ENCODE measurements at places on chromosomes 5 and 9. TPM values are rescaled to one million over a fixed set of nuclear protein-coding genes. Genes with fewer than 3 reads are reported as not detected.

- no peak for DNase-seq
Measured at GRCh38 chr5:162762119-162762518, 675.3 kb upstream of the CCNG1 start.

DNA sequence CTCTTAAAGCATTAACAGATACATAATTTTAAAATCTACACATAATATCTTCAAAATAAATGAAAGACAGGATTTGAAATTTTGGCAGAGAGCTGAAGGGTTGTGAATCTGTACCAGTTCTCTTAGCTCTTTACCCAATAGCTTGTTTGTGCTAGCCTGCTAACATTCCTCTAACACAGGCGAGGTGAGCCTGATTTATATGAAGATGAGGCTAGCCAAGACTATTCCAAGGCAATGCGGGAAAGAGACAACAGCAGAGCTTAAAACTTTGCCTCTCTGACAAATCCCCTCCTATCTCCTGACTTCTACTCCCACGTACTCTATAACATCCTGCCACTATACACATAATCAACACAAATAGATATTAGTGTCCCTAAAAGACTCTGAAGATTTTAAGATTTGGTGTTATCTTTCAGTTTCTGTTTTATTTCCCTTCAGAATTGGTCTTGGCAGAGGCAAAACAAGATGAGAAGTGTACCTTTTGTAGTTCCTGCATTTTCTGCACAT lies 745.6 kb upstream of the ZNF608 start:
- no peak for DNase-seq

- no peak for DNase-seq
Measured at GRCh38 chr9:108015690-108016089, 526.1 kb upstream of the KLF4 start.

DNA sequence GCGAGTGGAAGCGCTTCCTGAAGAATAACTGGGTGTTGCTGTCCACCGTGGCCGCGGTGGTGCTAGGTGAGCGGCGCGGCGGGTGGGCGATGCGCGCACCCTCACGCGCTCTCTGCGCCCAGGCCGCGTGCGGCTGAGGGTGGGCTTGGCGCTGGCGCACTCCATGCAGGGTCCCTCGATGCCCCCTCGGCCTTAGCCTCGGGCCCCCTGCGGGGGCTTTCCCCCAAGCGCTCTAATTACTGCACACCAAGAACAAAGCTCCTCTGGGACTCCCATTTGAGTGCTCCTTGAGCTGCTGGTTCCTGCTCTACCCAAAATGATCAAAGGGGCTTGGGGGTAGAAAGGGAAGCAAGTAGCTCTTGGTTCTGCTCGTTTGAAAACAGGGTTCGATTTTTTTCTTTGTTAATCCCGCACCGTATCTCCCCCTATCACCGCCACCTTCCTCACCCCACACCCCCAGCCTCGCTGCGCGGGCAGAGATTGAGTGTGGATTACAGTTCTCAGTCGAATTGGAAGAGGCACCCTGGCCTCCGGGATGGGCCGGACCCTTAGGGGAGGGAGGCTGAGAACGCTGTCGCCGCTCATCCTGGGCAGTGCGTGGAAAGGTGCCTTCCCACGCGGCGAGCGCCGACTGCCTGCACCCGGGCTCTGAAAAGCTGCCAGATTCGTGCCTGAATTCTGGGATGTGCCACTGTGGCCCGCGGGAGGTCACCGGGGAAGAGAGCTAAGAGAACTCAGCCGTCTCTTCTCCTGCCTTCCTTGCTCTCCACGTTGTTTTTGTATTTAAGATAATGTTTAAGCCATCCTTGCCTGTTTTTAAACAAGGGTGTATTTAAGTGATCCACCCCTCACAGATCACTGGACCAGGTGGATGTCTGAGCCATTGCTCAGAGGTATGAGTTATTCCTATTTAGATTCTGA lies 697 bp downstream of the SLC1A1 start:
- DNase-seq: peak; percentile 20

DNA sequence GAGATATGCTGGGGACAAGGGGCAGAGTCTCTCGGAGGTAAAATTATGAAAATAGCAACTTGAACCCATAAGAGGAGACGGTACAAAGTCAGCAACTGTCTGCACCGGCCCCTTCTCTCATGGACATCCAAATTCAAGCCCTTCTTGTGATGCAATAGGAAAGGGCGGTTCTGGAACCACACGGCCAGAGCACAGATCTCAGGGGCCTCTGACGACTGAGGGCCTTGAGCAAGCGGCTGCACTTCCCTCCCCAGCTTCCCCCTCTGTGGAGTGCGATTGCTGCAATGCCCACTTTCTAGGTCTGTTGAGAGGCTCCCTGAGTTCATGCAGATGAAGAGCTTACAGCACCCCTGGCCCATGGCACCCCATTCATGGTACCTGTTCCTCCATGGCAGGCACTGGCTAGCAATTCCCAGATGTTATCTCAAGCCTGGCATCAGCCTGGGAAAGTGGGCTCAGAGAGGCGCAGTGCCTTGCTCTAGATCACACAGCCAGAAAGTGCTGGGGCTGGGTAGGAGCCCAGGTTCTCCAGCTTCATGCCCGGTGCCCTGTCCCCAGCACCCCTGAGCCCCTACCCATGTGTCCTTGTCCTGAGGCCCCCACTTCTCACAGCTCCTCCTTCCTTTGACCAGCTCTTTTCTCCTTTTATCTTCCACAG lies 17.7 kb upstream of the CPLX2 start:
- DNase-seq: no peak

DNA sequence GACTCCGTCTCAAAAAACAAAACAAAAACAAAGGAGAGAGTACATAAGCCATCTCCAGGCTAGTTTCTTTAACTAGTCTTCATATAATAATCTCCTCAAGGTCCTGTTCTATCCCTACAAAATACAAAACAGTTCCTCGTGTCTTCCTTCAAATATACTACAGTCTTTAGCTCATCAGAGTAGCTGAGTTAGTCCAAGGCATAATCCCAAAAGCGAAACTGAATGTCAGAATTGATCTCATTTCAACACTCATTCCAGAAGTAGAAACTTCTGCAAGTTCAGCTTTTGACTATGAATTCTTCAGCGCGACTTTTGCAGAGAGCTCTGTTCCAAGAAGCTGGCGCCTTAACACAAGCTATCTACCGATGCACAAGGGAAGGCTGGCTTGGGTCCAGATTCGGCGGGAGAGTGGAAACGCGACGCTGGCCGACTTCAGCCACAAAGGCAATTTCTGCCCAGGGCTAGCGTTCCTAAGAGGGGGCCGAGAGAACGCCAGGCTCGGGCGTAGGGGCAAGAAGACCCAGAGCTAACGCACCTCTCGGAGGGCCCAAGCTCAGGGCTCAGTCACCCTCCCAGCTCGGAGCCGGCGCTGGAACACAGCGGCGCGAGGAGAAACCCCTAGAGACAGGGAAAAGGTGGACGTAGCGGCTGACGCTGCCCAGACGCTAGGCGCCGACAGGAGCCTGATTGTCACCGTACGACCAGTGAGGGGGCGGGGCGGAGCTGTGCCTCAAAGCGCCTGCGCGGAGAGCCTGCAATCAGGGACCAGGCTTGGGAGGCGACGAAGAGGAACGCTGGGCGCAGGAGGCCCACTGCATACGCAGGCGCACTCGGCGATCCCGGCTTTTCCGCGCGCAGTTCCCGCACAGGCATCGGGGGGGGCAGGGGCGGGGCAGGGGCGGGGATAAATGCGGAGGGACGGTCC lies 469 bp upstream of the HSDL2 start:
- DNase-seq: peak; percentile 100

GRCh38 chr5:142242272-142242671 lies 82.5 kb downstream of the SPRY4 start:
- no peak for DNase-seq

DNA sequence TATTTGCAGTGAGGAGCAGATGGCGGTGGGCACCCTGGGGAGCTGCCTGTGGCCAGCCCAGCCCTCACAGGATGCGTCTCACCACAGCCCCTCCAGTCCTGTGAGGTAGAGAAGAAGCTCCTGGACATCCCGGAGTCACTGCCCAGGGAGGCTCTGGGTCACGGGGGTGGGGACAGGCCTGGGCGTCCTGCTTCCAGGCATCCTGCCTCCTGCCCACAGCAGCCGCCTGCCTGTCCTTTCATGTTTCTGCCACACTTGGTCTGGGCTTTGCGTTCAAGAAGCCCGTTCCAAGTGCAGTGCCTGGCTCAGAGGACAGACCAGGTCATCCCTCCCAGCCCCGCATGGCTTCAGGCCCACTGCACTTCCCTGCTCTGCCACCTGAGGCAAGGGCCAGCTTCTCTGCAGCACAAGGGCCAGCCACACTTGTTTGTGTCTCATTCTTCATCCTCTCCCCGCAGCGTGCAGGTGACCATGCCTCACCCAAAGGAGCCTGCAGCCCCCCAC lies 38.2 kb downstream of the ZDHHC11B start:
- DNase-seq: no peak

GRCh38 chr5:127076315-127077129 lies 3.2 kb upstream of the C5orf63 start:
- DNase-seq: no peak

DNA sequence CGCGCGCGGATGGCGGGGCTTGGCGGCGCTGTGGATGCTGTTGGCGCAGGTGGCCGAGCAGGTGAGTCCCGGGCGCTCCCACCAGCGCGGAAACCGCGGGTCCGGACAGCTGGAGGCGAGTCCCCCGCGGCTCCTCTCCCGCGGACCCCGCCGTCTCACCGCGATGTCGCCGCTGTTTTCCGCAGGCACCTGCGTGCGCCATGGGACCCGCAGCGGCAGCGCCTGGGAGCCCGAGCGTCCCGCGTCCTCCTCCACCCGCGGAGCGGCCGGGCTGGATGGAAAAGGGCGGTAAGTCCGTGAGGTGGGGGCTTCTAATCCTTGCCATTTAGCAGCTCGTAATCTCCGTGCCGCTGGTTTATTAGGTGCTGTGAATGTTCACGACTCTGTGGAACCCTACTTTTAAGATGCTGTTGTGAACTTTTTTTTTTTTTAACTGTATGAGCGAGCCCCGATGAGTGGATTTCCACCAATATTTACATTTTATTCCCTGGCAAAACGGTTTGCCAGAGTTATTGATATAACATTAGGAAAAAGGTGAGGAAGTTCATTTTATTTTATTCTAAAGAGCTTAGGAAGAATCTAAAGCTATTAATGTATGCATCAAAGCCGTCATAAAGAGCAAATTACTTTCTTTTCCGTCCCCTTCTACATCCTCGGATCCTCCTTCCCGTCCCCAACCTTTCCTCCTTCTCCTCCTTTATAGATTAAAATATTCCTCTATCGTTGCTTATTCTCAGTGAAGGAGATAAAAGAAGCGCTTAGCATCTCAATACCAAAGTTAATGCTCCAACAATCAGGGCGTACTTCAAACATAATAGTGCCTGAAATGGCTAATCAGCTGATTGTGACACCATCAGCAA lies 579 bp downstream of the ADAMTS16 start:
- no peak for DNase-seq

- DNase-seq: peak; percentile 93
Measured at GRCh38 chr9:134375011-134375390, 48.7 kb downstream of the RXRA start.

DNA sequence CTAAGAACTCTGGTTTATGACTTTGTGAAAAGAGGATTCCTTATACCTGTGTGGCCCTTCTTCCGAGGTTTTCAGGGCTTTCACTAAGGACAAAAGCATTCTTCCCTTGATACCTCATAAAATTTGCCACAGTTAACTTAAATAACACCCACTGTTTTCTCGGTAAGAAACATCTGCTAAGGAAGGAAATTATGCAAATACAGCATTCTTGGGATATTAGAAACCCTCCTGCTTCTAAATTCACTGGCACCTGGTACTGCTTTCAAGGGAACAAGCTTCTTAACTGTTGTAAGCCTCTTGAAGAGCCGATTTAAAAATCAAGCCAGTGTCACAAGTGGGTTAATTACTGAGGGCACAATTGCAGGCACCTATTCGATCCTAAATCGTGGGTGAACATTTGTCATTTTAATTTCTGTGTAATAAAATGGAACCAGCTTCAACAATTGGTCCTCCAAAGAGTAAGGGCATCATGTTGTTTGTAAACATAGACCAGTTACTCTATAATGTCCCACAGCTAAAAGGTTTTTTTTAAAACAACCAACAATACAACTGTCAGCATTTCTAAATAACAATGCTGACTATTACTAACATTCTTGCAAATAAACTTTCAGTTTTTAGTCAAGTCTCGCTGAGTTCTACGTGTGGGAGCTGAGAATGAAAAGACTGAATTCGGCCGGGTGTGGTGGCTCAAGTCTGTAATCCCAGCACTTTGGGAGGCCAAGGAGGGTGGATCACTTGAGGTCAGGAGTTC lies 26.6 kb downstream of the AK3 start:
- no peak for DNase-seq

GRCh38 chr5:141402553-141403243 lies at the start of gene PCDHGA9:
TSS of gene PCDHGA9 (plus strand) at chr5:141402778. CDS start at chr5:141402953, 175 bp downstream.
- no peak for DNase-seq

DNA sequence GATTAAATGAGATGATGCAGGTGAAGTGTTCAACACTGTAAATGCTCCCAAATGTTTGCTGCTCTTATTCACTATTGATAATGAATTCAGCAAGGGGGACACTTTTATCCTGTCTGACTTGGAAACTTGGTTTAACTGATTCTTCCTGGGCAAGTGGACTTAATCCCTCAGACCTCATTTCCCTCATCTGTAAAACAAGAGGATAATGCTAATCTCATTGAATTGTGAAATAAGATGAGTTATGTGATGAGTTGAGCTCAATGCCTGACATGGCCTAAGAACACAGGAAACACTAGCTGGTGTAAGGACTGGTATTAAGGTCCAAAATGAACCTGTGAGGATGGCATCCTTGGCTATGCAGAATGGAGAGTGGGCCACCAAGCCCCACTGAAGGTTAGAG lies 23.3 kb downstream of the TNFSF15 start:
- no peak for DNase-seq

- peak; percentile 65 for DNase-seq
Measured at GRCh38 chr5:17381932-17382331, 116.1 kb upstream of the TAF11L2 start.

- DNase-seq: no peak
Measured at GRCh38 chr5:79305706-79306105, 69.8 kb downstream of the JMY start.

DNA sequence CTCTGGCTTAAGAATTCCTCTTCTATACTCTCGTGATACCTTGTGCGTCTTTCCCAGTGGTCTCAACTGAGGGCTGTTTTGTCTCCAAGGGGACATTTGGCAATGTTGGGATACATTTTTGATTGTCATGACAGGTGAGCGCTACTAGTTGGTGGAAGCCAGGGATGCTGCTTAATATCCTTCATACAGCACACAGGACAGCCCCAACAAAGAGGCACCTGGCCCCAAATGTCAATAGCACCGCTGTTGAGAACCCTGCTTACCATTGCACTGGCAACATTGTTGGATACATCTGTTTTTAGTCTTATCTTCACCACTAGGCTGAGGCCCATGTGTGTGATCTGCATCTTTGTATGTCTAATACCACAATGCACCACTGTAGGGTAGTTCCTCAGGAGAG lies 114.1 kb downstream of the C9orf152 start:
- no peak for DNase-seq

The RASA1 gene
- total RNA-seq: 15.6 TPM

The LCN15 gene
- not detected for total RNA-seq

The XPA gene
- 15.8 TPM for total RNA-seq

The ALDH7A1 gene
- 27.0 TPM for total RNA-seq

The CD72 gene
- total RNA-seq: 3.9 TPM

The FAM120AOS gene
- 44.5 TPM for total RNA-seq

The SHOC1 gene
- total RNA-seq: 0.26 TPM

The CENPP gene
- 2.3 TPM for total RNA-seq
